CD4-positive, alpha-beta T cell treated with Interleukin-6 at 100 ng/mL for 8 hours (primary cell): ENCODE measurements at places on chromosomes 7 and 10.

DNA sequence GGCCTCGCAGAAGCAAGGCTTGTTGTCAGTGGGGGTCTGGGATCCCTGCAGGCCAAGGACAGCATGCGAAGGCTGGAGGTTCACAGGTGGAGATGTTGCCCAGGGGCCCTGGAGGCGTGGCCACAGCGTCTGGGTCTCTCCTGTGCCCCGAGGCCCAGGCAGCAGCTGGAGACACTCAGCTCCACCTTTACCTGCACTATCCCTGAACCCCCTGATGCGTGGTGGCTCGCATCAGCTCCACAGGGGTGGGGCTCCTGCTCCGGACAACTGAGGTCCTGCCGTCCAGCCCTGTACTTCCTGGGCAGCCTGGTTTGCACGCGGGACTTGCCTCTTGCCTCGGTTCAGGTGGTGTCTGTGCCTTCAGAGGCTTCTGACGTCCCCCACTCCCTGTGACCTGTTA lies 54.6 kb upstream of the ZNF32 start:
- no peak for DNase-seq

- DNase-seq, result no peak
Observed at GRCh38 chr7:27184337-27185012, 557 bp downstream of the HOXA11 start.

GRCh38 chr10:80924063-80924952 lies 386.6 kb downstream of the SH2D4B start:
- no peak for DNase-seq

GRCh38 chr10:43040482-43041256 lies 36.2 kb upstream of the RET start:
- DNase-seq, result no peak

GRCh38 chr10:88538048-88538447 lies 45.1 kb downstream of the RNLS start:
- DNase-seq, result no peak

DNA sequence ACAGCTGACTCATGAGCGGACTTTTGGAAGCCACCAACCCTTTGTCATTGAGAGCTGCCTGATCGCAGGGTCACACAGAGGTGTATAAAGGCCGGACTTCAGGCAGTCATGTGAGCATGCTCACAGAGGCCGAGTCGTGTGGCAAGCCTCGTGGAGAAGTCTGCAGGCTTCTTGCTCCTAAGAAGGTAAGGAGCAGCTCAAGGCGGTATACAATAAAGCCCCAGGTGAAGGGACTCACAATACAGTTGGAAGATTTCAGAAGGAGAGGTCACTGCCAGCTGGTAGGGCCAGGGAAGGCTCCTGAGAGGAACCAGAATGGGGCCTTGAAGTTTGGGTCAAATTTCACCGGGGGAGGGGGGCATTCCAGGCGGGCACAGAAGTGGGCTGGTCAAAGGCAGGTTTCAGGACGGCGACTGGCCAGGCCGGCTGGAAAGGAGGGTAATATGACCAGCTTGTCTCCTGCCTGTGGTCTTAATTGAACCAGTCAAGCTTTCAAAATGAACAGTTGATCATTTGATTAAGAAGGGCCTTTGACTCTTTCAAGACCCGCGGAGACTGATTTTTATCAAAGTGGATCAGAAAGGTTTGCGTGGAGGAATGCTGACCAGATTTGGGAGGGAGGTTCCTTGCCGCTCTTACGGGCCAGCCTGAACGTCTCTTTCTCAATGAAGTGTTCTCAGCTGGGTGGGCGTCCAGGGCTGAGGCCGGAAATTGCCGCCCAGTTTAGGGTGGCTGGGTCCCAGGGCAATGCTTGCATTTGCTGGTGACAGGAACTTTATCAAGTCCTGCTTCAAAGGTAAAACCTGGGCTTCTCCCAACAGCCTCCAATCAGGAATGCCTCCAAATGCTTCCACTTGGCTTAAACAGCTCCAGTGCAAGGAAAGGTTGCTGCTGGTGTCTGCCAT lies 178.6 kb downstream of the EMX2 start:
- DNase-seq, result no peak

- no peak for DNase-seq
Observed at GRCh38 chr10:67780759-67781538, 57.0 kb downstream of the DNAJC12 start.

DNA sequence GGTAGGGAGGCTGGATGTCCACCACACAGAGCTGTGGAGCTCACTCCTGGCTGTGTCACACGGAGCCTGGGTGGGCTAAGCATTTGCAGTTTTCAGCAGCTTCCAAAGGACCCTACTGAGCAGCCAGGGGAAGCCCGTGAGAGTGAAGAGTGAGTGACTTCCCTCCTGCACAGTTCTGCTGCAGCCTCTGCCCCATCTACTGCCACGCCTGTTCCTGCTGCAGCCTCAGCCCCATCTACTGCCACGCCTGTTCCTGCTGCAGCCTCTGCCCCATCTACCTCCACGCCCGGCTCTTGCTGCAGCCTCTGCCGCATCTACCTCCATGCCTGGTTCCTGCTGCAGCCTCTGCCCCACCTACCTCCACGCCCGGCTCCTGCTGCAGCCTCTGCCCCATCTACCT lies 12.2 kb downstream of the ADAM8 start:
- peak; percentile 79 for DNase-seq

- no peak for DNase-seq
Observed at GRCh38 chr7:159022238-159022993, 122.3 kb downstream of the VIPR2 start.

- no peak for DNase-seq
Observed at GRCh38 chr7:14009453-14010418, 20.3 kb upstream of the ETV1 start.

- DNase-seq, result no peak
Observed at GRCh38 chr7:20079080-20079479, 138.1 kb downstream of the MACC1 start.

DNA sequence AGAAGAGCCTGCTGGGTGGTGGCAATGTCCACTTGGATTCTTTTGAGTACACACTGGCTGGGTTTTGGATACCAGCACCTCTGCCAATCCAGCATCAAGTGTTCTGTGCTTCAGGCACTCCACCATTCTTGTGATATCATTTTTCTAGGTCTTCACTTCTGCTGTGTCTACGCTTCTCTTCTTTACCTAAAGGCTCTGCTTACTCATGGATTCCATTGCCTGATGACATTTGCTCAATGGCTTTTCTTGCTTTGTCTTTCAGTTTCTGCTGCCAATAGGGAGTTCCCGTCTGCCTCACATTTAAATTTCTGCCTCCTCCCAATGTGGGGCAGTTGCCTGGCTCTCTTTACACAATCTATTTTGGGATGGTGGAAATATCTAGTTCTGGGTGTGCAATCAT lies 12.7 kb upstream of the PAPSS2 start:
- DNase-seq, result no peak

DNA sequence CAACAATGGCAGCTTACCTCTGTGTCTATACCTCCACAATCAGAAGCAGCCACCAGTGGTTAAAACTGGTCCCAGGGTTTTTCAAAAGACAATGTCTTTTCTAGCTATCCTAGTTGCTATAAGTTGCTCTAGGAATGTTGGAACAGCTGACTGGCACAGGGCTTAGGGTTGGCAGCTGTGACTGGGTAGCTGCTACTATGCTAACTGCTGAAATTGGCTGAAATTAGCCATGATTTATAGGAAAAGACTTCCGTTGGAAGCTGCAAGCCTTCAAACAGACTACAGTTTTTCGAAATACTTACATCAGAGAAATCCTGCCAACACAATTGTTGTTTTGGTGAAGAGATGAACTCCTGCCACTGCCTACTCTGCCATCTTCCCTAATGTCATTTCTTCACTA lies 102.3 kb downstream of the MKX start:
- no peak for DNase-seq

DNA sequence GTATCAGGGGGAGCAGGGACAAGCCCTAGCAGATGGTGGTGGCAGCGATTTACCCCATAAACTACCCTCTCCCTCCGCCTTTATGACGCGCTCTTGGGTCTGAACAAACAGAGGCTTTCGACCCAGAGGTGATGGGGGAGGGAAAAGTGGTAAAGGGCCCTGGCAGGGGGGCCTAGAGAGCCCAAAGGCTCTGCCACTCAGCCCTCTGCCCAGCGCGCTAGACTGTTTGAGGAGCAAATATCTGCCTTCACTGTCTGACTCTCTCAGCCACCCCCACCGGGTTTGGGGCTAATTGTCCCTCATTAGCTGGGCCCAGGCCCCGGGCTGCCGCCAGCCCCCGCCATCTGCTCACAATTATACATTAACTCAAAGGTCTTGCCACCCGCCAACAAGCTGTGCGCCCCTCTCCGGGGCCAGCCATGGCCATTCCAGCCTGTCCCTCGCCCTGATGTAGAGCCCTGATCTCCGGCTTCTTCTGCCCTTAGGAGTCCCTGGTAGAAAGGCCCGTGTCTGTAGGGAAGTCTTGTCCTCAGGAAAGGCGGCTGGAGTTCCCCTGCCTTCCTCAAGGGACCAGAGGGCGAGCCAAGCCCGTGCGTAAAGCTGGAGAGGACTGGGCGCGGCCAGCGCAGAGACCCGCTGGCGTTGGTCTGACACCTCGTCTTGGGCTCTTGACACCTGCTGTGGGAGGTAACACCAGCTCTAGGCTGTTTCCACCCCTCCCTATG lies 1.9 kb upstream of the PAX4 start:
- no peak for DNase-seq

DNA sequence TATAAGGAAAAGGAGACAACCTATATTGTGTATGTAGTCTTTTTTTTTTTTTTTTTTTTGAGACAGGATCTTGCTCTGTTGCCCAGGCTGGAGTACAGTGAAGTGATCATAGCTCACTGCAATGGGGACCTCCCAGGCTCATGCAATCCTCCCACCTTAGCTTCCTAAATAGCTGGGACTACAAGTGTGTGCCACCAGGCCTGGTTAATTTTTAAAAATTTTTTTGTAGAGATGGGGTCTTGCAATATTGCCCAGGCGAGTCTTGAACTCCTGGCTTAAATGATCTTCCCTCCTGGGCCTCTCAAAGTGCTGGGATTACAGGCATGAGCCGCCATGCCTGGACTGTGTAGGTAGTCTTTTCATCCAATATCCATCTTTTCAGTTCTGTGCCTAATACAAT lies 78.7 kb upstream of the ARHGAP21 start:
- no peak for DNase-seq

DNA sequence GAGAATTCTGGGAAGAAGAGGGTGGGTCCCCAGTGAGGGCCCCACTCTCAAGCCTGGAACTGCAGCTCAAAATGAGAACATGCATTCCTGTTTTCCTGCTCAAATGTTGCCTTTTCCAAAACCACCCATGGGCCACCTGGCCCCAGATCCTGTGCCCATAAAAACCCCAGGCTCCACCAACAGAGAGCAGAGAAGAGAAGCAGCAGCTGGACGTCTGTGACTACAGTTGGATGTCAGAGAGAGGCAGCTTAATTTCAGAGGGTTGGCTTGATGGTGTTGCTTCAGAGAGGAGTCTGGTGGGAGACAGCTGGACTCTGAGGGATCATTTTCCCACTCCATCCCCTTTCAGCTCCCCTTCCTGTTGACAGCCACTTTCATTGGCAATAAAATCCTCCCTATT lies 256.4 kb downstream of the FZD1 start:
- no peak for DNase-seq

DNA sequence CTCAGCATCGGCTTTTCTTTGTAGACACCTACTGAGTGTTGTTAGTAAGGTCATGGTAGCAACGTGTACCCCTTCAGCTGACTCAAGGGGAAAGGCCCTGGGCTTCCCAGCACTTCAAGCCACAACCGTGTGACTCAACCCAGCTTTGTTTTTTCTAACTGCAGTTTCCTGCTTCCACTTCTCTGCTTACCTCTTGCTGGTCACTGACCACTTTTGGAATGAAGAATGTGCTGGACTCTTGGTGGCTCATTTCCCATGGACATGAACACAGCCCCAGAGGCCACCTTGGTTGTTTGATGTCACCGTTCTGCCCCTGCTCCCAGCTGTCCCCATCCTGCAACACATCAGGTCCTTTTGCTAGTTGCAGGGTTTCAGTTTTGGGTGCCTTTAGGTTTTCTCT lies 69.5 kb upstream of the ZNF438 start:
- DNase-seq, result peak; percentile 58

GRCh38 chr7:102190776-102191350 lies 95.8 kb upstream of the SH2B2 start:
- DNase-seq, result no peak

GRCh38 chr10:43913676-43914235 lies 265.1 kb upstream of the ZNF32 start:
- no peak for DNase-seq

DNA sequence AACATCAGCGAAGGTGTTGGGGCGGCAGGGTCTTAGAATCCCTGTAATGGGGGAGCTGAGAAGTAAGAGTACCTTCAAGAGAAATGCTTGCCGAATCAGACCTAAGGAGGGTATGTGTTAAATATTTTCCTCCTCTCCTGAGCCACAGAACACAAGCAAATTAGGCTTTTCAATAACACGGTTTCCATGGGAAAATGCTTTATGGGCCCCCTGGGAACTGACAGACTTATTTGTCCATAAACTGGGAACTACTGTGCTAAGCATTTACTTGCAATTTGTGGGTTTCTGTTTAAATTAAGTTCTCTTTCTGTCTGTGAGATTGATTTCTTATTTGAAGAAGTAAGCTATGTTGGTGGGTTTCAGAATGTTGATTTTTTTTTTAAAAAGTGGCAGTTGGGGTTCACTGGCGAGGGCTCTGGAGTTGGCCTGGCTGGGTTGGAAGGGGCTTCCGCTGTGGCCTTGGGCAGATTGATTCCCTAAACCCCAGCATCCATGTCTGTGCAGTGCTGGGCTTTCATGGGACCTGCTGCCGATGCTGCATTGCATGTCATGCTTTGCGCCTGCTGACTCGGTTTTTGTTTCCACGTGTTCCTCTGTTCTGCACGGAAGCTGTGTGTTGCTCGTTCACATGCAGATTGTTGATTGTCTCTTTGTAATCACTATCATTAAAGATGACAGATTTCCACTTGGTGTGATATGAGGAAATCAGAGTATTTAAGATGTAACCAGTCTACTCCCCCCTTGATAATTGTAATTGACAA lies 7.2 kb downstream of the RBM17 start:
- no peak for DNase-seq

GRCh38 chr7:39153647-39154046 lies 175.9 kb downstream of the POU6F2 start:
- no peak for DNase-seq

DNA sequence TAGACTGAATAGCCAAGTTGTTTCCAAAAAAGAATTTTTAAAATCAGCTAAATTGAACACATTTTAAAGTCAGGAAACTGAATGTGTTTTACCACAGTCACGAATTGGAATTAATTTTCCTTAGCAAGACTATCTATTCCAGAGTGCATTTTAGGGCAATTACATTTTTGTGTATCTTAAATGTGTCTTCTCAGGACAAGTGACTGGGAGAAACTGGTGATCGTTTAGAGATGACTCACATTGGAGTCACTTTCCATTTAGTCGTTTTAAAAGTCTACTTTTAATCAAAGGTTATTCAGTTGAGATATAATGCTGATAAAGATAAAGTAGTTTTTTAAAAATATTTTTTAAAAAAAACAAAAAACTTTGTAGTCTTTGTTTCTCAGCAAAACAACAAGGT lies 191.7 kb upstream of the SLC26A5 start:
- no peak for DNase-seq
